ENCODE measurements at places on chromosomes 6 and 20.

DNA sequence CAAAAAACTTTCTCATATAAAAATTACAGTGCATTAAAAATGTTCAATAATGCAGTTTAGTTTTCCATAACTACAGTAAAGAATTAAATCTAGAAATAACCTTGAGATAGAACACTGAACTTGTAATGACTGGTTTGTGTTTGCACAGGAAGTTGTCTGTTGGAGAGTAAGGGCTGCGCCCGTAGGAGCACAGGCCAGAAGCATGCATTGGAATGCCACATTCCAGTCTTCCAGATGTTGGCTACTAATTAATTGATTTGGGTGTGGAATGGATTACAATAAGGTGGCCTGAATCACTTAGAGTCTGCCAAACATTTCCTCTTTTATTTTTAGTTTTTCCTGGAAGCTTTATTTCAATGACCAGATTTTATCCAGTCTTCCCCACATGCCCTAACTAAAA lies 582.6 kb upstream of the MMS22L start:
- DNase-seq = no peak

- no peak for DNase-seq
These were observed 4.5 kb upstream of the GUCA1A start for GRCh38 chr6:42168650-42169049.

DNA sequence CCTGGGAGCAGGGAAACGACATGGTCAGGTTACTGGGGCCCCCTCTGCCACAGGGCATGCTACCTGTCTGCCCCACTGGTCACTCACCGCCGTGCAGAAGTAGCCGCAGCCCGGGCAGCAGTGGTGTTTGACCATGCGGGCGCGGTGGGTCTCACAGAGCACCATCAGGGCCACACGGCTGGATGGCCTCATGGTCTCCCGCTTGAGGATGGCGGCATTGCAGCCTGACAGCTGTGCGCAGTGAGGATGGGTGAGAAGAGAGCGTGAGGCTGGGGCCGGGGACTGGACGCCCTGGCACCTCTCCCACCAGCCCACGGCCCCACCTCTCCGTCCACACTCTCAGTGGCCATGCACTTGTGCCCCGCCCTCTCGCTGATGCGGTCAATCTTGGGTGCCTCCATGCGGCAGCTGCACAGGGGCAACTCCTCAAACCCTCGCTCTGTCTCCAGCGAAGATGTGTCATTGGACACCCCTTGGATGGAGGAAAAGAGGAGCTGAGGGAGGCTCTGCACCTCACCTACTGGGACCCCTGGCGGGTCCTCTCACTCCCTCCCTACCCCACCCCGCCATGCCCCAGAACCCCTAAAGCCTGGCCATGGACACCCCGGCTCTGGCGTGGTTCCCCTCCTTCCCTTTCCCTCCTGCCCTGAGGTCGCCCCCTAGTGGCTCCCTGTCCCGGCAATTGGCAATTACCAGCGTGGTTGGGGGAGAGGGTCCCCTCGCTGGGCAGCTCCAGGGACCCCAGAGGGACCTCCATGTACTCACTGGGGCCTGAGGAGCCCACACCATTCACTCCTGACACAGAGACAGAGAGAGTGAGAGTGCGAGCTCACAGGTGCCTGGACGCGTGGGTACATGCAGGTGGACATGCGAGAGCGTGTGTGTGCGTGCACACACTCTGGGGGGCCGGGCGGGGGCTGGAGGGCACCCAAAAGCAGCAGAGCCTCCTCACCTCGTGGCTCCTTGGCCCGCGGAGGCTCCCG lies 8.9 kb downstream of the EHMT2 start:
- DNase-seq = peak; percentile 57

DNA sequence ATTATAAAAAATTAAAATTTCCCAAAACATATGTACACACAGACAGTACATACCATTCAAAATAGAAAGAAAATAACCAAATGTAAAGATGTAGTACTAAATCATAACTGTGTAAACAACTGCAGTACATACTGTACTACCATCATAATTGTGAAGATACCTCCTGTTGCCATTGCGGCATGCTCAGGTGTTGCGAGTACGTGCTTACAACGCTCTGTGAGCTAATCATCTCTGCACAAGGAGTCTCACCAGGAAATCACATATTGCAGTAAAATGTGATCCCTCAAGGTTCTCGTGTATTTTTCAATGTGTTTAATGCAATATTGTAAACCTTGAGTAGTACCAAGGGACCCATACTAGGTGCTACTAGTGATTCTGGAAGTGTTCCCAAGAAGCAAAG lies 22.9 kb downstream of the ASIP start:
- DNase-seq = no peak

DNA sequence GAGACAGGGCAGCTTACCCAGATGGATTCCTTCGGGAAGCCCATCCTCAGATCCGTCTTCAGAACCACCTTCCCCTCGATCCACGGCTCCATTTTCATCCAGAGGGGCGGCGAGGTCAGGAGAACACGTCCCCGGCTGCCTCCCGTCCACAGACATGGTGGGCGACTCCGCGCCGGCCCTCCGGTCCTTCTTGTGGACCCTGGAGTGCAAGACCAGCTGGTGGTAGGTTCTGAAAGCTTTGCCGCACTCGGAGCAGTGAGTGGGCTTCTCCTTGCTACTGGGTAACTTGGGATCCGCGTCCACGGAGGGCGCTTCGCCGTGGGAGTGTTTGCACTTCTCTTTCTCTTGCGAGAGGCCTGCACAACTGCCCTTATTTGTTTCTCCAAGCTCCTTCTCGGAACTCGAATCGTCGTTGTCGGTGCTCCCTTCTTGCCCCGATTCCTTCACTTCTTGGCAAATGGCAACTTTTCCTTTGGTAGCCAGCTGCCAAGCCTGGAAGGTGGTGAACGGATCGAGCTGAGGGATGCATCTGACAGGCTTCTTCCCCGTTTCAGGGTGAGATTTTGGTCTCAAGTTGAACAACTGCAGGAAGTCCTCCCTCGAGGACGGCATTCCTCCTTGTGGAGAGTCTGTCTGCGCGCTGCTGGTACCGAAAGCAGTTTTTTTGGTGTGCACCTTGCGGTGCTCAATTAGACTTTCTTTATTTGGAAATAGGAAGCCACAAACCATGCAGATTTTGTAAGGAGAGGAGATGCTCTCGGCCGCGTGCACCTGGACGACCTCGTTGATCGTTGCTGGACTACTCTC lies 12.0 kb downstream of the ZNF217 start:
- DNase-seq = no peak

DNA sequence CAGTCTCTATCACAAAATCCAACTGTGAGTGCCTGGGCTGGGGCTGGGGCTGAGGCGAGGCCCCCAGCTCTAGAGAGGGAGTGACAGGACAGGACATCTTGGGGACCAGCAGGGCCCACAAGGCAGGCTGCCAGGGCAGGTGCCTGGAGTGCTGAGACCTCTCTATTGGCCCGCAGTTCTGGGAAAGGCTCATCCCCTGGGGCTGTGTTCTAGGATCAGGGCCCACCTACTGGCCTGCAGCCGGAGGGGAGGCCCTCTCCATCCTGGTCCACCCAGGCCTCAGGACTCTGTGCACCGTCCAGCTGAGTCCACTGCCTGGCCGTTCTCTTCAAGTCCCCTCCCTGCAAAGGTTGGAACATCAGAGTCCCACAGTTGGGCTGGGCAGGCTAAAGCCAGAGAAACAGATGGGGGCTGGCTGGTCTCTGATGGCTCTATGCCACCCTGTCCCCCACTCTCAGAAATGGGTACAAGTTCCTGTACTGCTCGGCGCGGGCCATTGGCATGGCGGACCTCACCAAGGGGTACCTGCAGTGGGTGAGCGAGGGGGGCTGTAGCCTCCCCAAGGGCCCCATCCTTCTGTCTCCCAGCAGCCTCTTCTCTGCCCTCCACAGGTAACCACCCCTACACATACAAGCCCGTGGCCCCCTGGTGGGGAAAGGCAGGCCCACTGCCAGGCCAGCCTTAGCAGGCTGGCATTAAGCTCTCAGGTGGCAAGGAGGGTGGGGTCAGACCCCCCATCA lies 9.0 kb downstream of the EMILIN3 start:
- DNase-seq = no peak

- no peak for DNase-seq
These were observed 14.5 kb downstream of the THBS2 start for GRCh38 chr6:169239181-169239580.

- no peak for DNase-seq
These were observed 2.2 kb downstream of the CBLN4 start for GRCh38 chr20:56002908-56003800.

DNA sequence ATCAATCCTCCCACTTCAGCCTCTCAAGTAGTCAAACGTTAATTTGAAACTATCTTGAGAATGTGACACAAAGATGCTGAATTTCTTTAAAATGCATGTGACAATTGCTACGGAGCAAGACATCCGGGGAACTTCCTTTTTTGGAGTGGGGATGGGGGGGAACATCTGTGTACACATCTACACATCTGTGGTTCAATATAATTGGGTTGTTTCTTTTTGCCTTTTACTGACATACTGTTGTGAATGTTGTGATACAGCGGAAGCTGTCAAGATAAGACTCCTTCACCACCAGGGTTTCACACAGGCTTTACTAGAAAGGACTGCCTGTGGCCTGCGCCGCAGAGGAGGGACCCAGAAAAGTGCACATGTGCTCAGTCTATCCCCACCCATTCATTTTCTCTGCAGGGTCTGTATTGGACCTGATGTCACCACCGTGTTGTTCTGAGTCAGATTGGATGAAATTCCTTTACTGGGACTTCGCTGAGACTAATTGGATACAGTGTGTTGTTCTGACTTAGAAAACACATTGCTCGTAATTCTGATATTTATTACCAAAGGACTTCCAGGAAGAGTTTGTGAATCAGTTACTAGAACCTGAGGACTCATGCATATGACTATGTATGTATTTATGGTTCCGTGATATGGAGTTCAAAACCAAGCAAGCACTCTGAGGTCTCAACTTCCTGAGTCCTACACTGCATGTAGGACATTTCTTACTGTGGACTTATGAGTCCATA lies 98.7 kb upstream of the SGK1 start:
- DNase-seq = no peak

GRCh38 chr6:137767465-137767864 lies 99.6 kb upstream of the TNFAIP3 start:
- DNase-seq = no peak

GRCh38 chr6:52546192-52546591 lies 30.7 kb downstream of the TRAM2 start:
- DNase-seq = no peak

DNA sequence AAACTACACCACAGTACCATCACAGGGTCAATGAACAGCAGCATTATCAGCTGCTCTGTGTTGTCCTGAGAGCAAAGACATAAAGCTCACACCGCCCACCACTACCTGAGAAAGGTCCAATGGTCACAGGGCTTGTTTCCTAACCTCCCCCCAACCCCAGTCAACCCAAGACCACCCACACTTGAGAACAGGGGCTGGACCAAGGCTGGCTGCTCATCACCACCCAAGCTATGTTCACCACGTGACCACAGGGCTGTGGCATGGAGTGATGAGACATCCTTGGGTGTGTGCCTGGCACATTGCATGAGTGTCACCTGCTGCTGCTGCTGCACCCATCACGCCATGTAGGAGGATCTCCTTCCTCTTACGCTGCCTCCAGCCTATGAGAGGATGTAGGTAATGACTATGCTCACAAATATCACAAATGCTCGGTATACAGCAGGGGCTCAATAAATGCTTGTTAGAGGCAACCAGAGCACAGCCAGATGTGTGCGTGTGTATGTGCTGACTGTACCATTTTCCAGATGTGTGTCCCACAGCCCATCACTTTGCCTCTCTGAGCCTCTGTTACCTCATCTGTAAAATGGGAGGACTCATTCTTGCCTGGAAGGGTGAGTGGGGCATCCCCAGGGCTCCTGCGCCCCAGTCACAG lies 23.3 kb upstream of the SIRPA start:
- DNase-seq = no peak

GRCh38 chr6:108841377-108841855 lies 6.8 kb upstream of the ARMC2 start:
- DNase-seq = no peak

- DNase-seq = no peak
These were observed 46.2 kb downstream of the LRRN4 start for GRCh38 chr20:6007529-6008103.

DNA sequence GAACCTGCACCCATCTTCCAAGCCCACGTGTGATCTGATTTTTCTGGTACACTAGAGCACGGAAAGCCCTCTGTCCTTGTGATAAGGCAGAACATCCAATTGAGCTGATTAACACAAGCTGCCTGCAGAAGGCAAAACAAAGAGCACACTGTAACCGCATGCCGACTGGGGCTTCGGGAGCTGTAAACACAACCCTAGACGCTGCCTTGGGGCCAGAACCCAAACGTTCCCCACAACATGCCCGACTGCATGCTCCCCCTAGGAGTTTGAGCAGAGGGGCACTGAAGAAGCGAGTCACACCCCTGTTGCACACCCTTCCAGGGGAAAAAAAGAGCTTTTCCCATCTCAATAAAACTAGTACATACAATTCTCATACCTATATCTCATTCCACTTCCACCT lies 470.7 kb downstream of the HTR1B start:
- no peak for DNase-seq

GRCh38 chr6:80249897-80250296 lies 143.4 kb downstream of the BCKDHB start:
- no peak for DNase-seq

DNA sequence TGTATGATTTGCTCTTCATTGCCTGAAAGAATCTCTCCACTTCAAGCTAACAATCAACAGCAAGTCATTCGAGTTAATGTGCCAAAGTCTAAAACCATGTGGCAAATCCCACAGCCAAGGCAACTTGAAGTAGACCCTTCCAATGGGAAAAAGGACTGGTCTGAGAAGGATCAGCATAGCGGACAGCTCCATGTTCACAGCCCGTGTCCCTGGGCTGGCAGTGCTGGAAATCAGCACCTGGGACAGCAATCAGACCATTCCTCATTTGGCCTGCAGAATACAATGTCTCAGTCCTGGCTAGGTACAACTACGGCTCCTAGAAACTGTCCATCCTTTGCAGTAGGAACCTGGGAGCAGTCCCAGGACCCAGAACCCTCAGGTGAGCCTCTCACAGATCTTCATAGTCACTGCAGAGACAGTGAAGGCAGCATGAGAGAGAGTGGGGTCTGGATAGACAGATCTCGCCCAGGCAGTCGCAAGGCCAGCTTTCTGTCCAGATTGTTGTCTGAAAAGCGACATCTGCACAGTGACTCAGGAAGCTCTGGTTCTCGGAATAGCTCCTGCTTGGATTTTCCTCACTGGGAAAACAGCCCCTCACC lies 1.1 kb downstream of the GJA10 start:
- peak; percentile 77 for DNase-seq

DNA sequence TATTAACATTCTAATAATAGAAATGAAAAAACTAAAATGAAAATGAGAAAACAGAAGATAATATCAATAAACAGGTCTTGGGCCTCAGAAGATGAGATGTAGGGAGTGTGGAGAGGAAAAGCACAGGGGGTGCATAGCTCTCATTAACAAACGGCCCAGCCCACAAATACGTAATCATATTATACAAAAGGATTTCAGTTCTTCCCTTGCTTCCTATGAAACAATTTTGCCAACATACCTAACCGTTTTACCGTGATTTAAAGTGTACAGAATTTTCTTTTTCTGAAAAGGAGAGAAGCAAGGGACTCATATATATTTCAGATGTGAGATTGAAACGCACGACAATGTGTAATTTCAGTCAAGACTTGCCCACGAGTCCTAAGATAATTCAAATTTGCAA lies 136.0 kb downstream of the HFE start:
- DNase-seq = no peak

Measured in nephron progenitor cell (in vitro differentiated cells).